Upper lobe of right lung (tissue), 1 donor: ENCODE measurements at places on chromosomes 16 and 17. TPM values are rescaled to one million over a fixed set of nuclear protein-coding genes. Genes with fewer than 3 reads are reported as not detected.

LAT gene
- total RNA-seq = 13.4 TPM

BIRC5 gene
- total RNA-seq = 1.1 TPM

DNA sequence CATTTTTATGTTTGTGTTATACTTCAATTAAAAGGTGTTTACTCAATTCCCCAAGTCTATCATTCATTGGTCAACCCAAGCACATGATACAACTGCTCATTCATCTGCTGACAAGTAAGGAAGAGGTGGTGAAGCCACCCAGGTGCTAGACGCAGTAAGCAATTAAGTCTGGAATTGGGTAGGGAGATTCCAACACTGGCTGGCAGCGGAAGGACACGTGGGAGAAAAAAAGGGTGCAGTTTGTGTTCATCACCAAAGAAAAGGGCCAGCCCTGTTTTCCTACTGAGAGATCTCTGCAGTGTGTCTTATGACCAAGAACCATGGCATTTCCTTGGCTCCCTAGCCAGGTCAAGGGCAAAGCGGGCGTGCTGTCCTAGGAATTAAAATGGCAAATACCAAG is 11.8 kb upstream of the ZNF23 start:
- no peaks in the 10 kb centered on the region for H3K4me1 ChIP-seq
- DNase-seq = no peak
- peaks cover 40% of the 10 kb centered on the region for H3K36me3 ChIP-seq
- no peak overlapping the region for H3K27ac ChIP-seq
- no peaks in the 10 kb centered on the region for H3K27me3 ChIP-seq

GRCh38 chr17:57586196-57586740 is 158.8 kb downstream of the CCDC182 start:
- no peaks in the 10 kb centered on the region for H3K36me3 ChIP-seq
- no peak overlapping the region for H3K4me3 ChIP-seq
- no peak for DNase-seq
- no peaks in the 10 kb centered on the region for H3K4me1 ChIP-seq

C17orf50 gene
- not detected for total RNA-seq

GRCh38 chr17:77908501-77908900 is 50.0 kb upstream of the TNRC6C start:
- H3K27me3 ChIP-seq = peaks cover 24% of the 10 kb centered on the region
- no peak overlapping the region for H3K27ac ChIP-seq
- H3K4me1 ChIP-seq = no peaks in the 10 kb centered on the region
- no peaks in the 10 kb centered on the region for H3K36me3 ChIP-seq
- no peak overlapping the region for H3K4me3 ChIP-seq
- peak; percentile 22 for DNase-seq

GRCh38 chr17:29929006-29929532 is 959 bp downstream of the SSH2 start:
- H3K36me3 ChIP-seq = no peaks in the 10 kb centered on the region
- peak overlapping the region; percentile 82 for H3K27ac ChIP-seq
- H3K27me3 ChIP-seq = no peaks in the 10 kb centered on the region
- DNase-seq = no peak
- peak overlapping the region; percentile 83 for H3K4me3 ChIP-seq

FZD2 gene
- 8.7 TPM for total RNA-seq

- H3K27ac ChIP-seq = no peak overlapping the region
- H3K36me3 ChIP-seq = peaks cover 86% of the 10 kb centered on the region
- no peak overlapping the region for H3K4me3 ChIP-seq
- H3K4me1 ChIP-seq = no peaks in the 10 kb centered on the region
Observed at GRCh38 chr17:29526322-29526721, 40.5 kb downstream of the ABHD15 start.

SNX20 gene
- 9.2 TPM for total RNA-seq

KCNJ18 gene
- total RNA-seq = not detected

GRCh38 chr16:88102597-88102996 is 151.4 kb downstream of the BANP start:
- DNase-seq = no peak
- no peaks in the 10 kb centered on the region for H3K4me1 ChIP-seq
- H3K4me3 ChIP-seq = no peak overlapping the region
- H3K27ac ChIP-seq = no peak overlapping the region
- no peaks in the 10 kb centered on the region for H3K36me3 ChIP-seq

DNA sequence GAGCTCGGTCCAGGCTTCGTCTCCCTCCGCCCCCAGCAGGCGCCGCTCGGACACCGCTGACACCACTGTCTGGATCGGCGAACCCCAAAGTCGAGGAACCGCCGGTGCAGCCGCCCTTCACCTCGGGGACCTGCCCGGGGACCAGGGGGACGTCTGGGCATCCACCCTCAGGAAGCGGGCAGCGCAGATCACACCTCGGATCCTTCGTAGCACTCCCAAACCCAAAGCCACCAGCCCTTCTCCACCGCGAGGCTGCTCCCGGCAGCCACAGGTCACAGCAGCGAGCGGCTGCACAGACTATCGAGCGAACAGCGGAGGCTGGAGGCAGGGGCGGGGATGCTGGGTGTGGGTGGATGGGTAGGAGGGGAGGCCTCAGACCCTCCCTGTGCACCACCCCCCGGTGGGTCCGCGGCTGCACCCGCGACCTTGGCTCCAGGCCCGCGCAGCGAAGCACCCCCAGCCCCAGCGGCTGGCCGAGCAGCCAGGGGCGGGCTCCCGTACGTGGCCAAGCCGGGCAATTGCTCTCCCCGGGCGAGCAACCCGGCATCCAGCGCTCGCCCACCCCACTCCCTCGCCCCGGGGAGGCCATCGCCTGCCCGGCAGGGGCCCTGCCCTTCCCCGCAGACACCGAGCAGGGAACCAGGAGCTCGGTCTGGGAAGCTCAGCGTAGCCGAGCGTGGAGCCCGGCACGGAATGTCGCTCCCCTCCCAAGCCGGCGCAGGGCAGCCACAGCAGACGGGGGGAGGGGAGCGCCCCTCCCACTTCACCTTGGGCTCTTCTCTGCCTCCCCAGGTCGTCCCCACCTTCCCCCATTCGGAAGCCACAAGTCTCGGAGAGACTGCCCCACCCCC is 1.0 kb downstream of the SDK2 start:
- peak; percentile 71 for DNase-seq
- peaks cover 18% of the 10 kb centered on the region for H3K4me1 ChIP-seq
- H3K4me3 ChIP-seq = peak overlapping the region; percentile 48
- peaks cover 66% of the 10 kb centered on the region for H3K27me3 ChIP-seq

MT4 gene
- not detected for total RNA-seq

DNA sequence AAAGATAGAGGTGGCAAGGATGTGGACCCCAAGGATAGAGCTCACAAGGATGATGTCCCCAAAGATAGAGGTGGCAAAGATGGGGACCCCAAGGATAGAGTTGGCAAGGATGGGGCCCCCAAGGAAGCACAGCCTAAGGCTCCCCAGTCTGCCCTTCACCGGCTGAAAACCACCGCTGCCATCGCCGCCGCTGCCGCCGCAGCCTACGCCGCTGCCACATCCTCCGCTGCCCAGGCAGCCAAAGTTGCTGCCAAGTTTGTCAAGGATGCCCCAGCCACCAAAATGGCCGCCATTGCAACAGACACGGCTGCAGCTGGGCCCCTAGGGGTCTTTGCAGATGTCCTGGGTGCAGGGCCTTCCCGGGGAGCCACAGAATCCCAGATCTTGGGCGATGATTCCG is 19.9 kb downstream of the C16orf96 start:
- no peak overlapping the region for H3K4me3 ChIP-seq
- DNase-seq = no peak
- H3K27me3 ChIP-seq = no peaks in the 10 kb centered on the region
- no peaks in the 10 kb centered on the region for H3K4me1 ChIP-seq

GRCh38 chr17:80032614-80033171 is 3.0 kb downstream of the TBC1D16 start:
- no peak for DNase-seq
- no peaks in the 10 kb centered on the region for H3K27me3 ChIP-seq
- H3K4me3 ChIP-seq = no peak overlapping the region
- H3K27ac ChIP-seq = no peak overlapping the region
- H3K36me3 ChIP-seq = no peaks in the 10 kb centered on the region

DNA sequence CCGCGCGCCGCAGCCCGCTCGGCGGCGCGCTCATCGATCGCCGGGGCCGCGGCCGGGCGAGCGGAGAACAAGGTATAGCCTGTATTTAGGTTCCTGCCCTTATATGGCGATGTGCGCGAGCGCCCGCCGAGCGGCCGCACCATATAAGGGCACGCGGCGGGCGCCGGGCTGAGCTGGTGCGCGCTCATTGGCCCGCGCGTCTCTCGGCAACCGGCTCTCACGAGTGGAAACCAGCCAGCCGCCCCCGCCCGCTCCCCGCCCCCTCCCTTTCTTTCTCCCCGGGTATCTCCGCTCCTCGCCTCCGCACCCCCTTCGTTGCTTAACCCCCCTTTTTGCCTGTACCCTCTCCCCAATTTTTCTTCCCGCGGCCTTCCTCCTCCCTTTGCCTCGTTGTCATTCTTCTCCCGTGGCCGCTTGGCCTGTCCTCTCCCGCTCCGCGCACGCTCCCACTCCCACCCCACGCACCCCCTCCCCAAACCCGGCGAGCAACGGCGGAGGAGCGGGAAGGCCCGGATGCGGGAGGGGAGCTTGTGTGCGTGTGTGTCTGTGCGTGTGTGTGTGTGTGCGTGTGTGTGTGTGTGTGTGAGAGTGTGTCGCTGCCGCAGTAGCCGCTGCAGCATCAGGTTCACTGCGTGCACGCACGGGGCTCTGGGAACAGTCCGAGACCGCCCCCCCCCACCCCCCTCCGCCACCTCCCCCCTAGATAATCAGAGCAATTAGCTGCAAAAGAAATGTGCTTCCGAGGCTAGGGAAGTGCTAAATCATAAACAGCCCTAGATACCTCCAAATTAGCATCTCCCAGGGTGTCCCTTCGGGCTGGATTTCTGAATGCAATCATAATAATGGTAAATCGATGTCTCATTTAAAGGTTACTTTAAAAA is 13.5 kb upstream of the CBX8 start:
- H3K4me1 ChIP-seq = peaks cover 40% of the 10 kb centered on the region
- H3K27me3 ChIP-seq = peaks cover 86% of the 10 kb centered on the region
- no peak for DNase-seq
- no peak overlapping the region for H3K4me3 ChIP-seq
- no peak overlapping the region for H3K27ac ChIP-seq
- H3K36me3 ChIP-seq = no peaks in the 10 kb centered on the region

ENKD1 gene
- total RNA-seq = 14.5 TPM

DNA sequence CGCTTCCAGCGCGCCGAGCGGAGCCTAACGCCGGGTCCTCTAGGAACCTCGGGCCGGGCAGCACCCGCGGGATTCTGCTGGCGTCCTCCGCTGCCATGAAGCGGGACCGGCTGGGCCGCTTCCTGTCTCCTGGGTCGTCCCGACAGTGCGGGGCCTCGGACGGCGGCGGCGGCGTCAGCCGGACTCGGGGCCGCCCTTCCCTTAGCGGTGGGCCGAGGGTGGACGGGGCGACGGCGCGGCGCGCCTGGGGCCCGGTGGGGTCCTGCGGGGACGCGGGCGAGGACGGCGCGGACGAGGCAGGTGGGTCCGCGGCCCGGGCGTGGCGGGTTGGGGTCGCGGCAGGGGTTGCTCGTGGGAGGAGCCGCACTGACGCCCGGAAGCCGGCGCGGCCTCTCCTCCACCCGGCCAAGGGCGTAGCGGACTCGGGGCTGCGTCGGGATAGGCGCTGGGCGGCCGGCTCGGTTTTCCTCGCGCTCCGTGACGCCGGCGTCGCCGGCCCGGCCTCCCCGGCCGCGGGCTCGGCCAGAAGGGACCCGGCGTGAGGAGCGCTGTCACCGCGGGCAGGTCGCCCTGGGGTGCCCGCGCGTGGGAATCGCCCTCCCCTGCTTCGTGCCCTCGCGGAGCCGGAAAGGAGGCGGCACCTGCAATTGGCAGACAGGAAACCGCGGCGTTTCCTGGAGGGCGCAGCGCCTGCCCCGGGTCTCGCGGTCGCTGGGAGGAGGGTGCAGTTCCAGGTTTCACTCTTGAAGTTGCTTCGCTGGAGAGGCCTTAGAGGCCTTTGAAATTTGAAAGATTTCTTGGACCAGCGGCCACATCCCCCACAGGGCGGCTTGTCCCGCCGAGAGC is 432 bp downstream of the ZNF276 start:
- peaks cover 39% of the 10 kb centered on the region for H3K4me1 ChIP-seq
- peak overlapping the region; percentile 82 for H3K4me3 ChIP-seq
- DNase-seq = peak; percentile 90
- no peaks in the 10 kb centered on the region for H3K27me3 ChIP-seq
- peaks cover 39% of the 10 kb centered on the region for H3K36me3 ChIP-seq

- no peak overlapping the region for H3K27ac ChIP-seq
- DNase-seq = no peak
- H3K27me3 ChIP-seq = no peaks in the 10 kb centered on the region
- H3K4me1 ChIP-seq = no peaks in the 10 kb centered on the region
- H3K4me3 ChIP-seq = no peak overlapping the region
- H3K36me3 ChIP-seq = no peaks in the 10 kb centered on the region
Observed at GRCh38 chr16:9348912-9349311, 257.5 kb downstream of the HAPSTR1 start.
